ENCODE measurements at places on chromosomes 3 and 15.

DNA sequence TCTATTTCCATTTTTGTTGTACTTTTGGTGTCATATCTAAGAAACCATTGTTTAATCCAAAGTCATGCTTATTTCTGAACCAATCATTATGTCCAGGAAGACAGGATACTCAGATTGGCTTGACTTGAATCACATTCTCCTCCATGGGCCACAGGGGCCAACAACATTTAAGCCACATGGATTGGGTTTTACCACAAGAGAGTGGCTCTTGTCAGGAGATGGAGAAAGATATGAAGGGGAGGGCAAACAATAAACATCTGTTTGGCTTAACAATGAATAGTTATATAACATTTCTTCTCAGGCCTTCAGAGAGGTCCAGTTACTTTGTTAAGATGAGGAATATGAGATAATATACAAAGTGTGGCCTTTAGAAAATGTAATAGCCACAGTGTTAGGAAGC lies 44.6 kb downstream of the GXYLT2 start:
- no peak for DNase-seq

GRCh38 chr3:144458283-144458682 lies 486.7 kb downstream of the DIPK2A start:
- DNase-seq = no peak

DNA sequence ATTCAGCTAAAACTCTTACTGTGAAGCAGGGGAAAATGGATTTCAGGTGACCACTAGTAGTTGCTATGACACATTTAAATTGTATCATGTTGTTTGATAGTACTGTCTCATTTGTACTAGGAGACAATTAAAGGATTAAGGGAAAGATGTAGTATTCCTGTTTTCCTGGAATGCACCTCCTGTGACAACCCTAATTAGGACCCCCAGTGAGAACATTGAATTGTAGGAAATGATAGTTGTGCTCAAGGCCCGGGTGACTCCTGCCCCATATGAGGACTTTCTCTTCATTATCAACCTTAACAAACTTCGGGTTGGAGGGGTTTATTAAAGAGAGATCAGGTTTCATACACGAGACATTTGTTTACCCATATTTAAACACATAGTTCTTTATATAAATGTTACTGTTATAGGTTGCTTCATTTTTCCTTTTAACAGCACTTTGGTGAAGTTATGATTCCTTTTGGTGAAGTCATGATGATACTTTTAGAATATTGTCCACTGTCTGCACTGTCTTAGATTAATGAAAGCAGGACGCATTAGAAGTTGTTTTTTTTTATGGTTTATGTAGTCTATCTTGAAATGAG lies 392.6 kb upstream of the NAALADL2 start:
- DNase-seq = no peak

GRCh38 chr15:91548549-91548948 lies 305.0 kb upstream of the SLCO3A1 start:
- no peak for DNase-seq

Measured in activated CD4-positive, alpha-beta T cell treated with anti-CD3 and anti-CD28 coated beads for 48 hours (primary cell).